Epithelial cell of prostate (primary cell): ENCODE measurements at places on chromosomes 12 and 14.
A peak's percentile ranks its signal among the peaks of the same experiment; 100 is the strongest.

DNA sequence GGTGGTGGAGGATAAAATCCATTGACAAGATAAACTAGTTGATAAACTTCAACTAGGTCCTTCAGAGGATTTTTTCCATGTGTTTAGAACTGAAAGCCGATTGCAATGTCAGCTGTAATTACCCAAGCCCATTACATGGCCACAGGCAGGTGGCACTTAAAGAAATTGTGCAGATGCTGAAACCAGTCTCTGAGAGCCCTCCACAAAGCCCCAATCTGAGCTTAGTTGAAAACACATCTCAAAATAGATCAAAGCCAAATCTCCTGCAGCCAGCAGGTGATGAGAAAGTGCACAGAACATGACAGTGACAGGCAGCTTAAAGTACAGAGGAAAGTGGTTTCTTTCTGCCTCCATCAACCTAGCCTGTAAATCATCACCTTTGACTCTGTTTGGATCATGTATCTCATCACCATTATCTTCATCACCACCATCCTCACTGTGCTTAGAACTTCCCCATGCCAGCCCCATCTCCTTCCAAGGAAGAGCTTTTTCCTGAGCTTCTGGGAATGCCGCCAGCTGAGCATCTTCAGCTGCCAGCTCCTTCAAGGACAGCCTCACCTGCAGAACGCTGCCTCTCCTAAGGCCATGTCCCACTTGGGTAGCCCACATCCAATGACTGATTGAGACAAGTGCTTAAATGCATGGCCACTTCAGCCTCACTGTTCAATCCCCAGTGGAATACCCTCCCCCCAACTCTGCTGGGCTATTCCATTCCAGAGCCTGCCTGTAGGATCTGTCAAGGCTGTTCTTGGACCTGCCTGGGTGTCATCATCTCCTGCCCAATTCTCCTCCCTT, 219.5 kb upstream of the TMEM132C start:
- no peak for DNase-seq

GRCh38 chr14:31068235-31068634, 42.1 kb upstream of the STRN3 start:
- no peak for DNase-seq

- DNase-seq = no peak
These were observed 21.8 kb downstream of the RAP1B start for GRCh38 chr12:68632486-68632885.

- DNase-seq = no peak
These were observed 340.3 kb upstream of the PDE3A start for GRCh38 chr12:20028033-20028432.

GRCh38 chr14:71758229-71758951, 173.8 kb upstream of the RGS6 start:
- DNase-seq = no peak

GRCh38 chr14:30507209-30507608, 51.7 kb upstream of the G2E3 start:
- no peak for DNase-seq

- DNase-seq = no peak
These were observed 26.3 kb downstream of the BICDL1 start for GRCh38 chr12:120015313-120015712.

GRCh38 chr12:50928392-50928791, 24.0 kb upstream of the HIGD1C start:
- DNase-seq = no peak

GRCh38 chr12:122161682-122162081, 12.3 kb downstream of the IL31 start:
- DNase-seq = no peak

DNA sequence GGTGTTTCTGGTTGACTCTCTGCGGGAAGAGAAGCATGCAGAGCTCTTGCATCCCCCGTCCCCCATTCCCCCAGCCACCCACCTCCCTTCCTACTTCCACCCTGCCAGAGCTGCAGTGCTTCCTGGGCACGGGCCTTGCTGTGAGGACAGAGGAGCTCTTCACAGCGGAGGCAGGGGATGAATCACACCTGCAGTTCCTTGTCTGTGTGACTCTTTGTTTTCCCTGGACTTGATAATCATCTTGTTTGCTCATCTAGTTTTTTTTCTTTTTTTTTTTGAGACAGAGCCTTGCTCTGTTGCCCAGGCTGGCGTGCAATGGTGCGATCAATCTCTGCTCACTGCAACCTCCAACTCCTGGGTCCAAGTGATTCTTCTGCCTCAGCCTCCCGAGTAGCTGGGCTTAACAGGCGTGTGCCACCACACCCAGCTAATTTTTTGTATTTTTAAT, 27.8 kb downstream of the ANKRD9 start:
- peak; percentile 75 for DNase-seq

DNA sequence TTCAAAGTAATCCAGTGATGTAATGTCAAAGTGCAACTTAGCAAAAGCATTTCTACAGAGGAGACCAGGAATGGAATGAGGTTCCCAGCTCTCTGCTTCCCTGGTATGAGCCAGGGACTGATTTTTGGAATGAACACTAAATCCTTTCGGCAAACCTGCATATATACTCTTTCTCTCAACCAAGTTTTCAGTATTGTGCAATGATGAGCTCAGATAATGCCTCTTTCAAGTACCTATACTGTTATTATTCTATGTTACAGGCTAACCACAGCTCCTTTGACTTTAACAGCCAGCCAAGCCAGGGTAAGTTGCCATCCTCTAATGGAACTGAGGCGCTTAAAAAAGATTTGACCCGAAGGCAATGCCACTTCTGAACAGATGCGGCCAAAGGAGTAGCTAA, 104.9 kb upstream of the FSCB start:
- no peak for DNase-seq

GRCh38 chr12:61291647-61292046, 968.6 kb upstream of the USP15 start:
- no peak for DNase-seq

- DNase-seq = peak; percentile 92
These were observed 2.5 kb downstream of the C12orf57 start for GRCh38 chr12:6946033-6946919.

GRCh38 chr14:52951681-52952554, 1.1 kb upstream of the FERMT2 start:
- no peak for DNase-seq

GRCh38 chr14:92603309-92604242, 90.0 kb downstream of the RIN3 start:
- DNase-seq = no peak

DNA sequence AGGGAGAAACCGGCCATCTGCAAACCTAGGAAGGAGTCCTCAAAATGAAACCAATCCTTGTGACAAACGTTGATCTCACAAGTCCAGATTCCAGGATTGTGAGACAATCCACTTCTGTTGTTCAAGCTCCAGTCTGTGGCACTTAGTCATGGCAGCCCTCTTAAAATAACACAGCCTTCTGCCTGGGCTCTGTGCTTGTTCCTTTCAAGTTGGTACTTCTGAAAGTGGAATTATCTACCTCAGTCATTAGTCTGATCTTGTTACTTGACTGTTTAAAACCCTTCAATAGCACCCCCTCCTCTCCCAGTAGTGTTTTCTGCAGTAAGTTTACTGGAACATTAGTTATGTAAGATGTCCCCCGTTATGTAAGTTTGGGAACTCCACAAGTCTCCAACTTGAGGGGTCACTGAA, 111.0 kb upstream of the HIF1A start:
- DNase-seq = no peak

GRCh38 chr14:101054671-101055070, 151.1 kb upstream of the RTL1 start:
- DNase-seq = no peak

DNA sequence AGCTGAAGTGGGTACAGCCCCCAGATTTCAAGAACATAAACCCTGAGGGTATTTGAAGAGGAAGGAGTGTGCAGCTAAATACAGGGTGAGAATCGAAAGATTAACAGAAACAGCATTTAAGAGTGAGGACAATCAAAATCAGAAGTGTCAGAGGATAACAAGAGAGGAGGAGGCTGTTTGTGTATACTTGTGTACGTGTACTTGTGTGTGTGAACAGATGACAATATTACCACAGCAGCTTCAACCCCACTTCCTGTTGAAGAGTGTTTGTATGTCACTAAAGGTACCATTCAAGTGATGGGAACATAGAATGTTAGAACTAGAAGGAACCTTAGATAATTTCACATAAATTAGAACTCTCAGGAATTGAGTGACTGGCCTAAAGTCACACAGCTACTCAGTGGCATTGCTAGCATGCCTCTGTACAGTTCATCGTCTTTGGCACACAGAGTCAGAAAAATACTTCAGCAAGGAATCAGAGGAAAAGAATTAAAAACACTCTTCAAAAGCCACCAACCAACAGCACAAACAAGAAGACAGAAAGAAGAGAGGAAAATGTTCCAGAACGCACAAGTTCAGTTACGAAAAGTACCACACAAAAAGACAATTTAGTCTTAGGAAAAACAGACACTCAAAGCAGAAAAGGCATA, 164.3 kb upstream of the BCL2L14 start:
- no peak for DNase-seq

DNA sequence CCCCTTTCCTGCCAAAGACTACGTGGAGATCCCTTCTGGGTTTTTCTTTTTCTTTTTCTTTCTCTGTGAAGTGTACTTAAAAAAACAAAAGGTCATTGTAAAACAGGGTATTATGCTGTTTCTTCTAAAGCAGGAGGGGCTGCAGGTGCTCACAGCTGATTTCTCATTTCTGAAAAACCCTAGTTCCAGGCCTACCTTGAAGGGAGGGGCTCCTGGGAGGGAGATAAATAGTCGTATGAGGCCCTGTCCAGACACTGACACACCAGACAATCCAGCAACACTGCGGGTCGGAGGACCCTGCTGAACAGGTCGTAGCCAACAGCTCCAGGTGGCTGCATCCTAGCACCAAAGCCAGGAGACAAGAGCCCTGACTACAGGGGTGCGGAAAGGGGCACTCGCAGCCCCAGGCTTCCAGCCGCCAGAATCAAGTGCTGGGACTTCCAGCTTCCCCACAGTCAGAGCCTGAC, 41.1 kb downstream of the PSMA6 start:
- no peak for DNase-seq

DNA sequence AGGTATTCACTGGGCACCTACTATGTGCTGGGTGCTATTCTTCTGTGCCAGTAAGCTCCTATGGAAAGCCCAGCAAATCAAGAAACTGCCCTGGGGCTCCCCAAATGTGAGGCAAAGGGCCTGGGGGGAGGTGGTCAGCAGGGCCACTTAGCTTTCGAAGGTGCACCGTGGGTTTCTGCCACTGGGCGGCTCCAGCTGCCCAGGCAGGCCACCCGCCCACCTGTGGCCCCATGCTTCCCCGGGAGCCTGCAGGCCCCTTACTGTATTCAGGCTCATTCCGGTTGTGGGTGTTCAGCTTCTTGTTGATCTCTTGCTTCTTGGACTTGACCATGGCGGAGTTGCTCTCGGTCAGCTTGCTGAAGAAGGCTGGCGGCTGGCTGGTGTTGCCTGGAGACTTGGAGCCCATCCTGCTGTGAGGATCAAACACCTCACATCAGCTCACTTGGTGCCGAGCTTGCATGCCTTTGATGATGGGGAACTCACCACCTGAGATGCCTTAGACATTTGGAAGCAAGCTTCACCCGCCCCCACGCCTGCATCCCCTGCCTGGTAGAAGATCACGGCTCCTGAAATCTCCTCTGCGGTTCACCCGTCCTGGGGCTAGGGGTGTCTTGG, 37.3 kb downstream of the RFLNA start:
- no peak for DNase-seq

GRCh38 chr14:100297320-100298300, 8.6 kb downstream of the SLC25A29 start:
- DNase-seq = no peak

DNA sequence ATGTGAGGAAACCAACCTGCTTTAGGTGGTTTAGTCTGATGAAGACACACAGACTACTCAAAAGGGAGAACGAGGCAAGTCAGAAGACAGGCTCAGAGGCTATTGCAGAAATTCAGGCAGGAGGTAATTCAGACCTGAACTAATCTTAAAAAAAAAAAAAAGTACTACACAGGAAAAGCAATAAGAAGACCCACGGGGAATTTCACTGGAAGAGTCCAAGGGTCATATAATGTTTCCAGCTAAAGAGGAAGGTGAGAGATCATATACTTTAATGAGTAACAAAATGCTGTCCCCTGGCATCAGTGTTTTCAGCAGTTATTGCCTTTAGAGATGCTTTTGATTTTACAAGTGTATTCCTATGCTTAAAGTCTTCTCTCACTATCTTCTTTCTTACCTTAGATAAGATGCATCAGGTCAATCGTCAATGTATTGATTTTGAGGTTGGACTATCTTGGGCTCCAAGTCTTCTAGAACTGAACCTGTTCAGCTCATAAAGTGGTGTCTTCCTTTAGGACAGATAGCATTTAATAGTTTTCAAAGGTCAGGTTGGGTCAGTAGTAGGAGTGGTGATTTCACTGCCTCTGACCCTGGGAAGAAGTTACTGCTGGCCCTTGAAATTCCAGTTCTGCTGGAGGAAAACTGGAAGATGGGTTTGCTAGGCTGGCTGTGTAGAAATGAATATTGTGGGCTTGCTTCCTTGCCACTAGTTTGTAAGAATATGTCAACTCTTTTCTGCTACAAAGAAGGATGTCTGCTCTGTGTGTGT, 60.0 kb downstream of the FAR2 start:
- no peak for DNase-seq

DNA sequence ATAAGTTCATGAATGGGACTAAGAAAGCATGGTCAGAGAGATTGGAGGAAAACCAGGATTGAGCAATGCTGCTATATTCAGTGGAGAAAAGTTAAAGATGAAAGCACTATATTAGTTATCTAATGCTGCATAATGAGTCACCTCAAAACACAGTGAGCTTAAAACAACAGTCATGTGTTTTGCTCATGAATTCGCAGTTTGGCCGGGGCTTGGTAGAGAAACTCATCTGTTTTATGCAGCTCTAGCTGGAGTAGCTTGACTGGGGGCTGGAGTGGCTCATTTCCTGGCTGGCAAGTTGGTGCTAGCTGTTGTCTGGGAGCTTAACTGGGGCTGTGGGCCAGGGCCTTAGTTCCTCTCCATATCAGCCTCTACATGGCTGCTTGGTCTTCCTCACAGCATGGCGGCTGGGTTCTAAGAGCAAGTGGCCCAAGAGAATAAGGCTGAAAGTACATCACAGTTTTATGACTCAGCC, 90.1 kb downstream of the ADCK1 start:
- DNase-seq = peak; percentile 69

GRCh38 chr14:91911474-91912032, 35.9 kb downstream of the FBLN5 start:
- DNase-seq = peak; percentile 6

GRCh38 chr14:99930420-99931274, 134.6 kb upstream of the EVL start:
- DNase-seq = no peak

DNA sequence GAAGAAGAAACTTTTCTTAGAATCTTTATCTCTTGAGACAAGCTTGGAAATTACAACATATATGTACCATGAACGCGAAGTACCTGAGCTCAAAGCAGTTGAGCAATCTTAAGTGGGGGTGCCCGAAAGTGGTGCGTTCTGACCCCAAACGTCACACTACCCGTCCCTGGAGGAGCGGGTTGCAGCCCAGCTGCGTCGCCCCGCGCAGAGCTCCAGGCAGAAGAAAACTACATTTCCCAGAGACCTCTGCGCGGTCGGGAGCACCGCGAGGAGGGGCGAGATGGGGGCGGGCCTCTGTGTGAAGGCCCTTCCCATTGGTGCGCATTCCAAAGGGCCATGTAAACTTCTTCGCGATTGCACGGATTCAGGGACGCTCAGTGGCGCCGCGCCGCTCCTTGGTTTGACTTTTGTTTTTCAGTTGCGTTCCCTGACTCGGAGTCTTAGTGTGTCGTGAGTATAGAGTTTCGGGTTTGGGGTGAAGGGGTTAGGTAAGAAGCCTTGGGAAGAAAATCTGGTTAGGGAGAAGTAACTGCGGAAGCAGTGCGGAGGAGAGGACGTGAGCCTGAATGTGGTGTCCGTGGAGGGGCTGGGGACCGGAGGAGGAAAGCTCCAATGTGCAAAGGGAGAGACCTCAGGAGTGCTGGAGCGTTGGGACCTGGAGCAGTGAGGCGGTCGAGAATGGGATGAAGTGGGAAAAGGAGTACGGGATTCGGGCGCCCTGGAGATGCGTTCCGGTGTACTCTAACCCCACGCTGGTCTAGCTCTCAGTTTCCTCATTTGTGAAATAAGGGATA, at the start of gene CCDC77:
Gene CCDC77 (plus strand): TSS at position 410 of the 794 bp plus-strand sequence. CDS start 7,740 bp downstream, outside the sequence.
- peak; percentile 48 for DNase-seq
